ENCODE measurements at places on chromosomes 4 and X.

DNA sequence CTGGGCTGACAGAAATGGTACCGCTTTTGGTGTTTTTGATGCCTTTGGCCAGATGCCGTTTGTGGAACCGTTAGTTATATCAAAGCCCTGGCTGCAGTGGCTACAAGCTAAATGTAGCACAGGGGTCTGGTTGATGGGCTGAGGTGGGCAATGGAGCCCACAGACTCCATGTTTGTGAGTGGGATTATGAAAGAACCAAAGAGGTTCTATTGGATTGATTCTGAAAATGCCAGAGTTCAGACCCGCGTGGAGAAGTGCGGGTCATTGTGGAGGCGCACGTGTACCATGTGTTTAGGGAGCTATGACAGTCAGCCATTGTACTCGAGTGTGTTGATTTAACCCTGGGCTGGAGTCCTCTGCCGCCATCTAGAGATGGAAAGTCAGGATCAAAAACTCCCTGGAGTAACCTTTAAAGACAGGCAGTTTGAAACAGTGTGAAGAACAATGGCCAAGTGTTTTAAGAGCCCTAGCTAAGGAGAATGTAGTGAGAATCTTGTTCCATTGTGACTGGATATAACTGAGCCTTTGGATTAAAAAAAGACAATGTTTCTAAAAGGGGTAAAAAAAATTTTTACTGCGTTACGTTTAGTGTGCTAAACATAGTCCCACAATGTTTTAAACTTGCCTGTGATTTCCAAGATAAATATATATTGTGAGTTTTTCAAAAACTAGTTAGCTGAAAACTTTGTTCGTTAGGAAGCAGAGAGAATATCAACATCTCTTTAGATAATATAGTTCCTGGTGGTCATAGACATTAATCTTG lies 12.7 kb downstream of the ART3 start:
- DNase-seq: peak; percentile 9

DNA sequence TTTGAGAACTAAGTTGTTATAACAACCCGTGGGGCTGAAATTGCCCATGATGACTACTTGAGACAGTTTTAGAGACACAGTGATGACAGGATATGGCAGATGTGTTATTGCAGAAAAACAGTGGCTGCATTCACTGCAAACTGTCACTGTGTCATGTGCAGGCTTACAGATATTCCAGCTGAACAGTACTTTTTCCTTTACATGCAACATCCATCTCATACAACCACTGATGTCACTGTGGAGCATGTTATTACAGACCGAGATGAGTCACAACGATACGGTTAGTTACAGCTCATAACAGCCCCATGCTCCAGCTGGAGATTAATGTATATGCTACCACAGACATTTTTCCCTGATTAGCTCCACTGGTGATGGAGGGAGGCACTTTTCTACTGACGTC lies 207.4 kb downstream of the TMA16 start:
- DNase-seq: no peak

GRCh38 chr4:127212701-127213100 lies 420.1 kb upstream of the INTU start:
- DNase-seq: no peak

- no peak for DNase-seq
Measured at GRCh38 chr4:165331823-165332222, 4.4 kb downstream of the MSMO1 start.

GRCh38 chr4:3688018-3688998 lies 77.9 kb upstream of the ADRA2C start:
- no peak for DNase-seq

- peak; percentile 4 for DNase-seq
Measured at GRCh38 chrX:24760363-24761000, 66.8 kb downstream of the POLA1 start.

DNA sequence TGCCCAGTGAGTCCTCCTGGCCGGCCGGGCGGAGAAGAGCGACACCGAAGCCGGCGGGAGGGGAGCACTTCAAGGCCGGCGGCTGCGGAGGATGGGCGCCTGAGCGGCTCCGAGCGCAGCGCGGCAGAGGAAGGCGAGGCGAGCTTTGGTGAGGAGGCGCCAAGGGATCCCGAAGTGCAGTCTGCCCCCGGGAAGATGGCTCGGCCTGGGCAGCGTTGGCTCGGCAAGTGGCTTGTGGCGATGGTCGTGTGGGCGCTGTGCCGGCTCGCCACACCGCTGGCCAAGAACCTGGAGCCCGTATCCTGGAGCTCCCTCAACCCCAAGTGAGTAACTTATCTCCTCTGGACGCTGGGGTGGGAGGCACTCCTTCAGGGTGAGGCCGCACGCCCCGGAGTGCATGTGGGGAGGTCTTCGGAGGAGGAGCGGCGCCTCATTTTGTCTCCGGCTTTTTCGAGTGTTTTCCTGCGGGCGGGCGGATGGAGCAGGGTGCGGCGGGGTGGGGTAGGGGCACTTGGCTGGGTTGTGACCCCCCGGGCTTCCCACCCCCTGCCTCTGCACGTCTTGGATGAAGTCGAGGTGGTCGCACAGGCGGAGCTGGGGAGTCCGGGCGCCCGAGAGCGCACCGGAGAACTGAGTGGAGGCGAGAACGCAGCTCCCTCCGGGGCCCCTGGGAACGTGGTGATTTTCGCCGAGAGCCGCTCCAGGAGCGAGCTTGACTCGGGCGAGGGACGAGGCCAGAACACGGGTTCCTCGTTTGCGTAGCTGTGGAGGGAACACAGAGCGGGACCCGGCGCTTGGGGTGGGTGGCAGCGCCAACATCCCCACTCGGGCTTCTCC lies 979 bp downstream of the EFNB1 start:
- DNase-seq: no peak

DNA sequence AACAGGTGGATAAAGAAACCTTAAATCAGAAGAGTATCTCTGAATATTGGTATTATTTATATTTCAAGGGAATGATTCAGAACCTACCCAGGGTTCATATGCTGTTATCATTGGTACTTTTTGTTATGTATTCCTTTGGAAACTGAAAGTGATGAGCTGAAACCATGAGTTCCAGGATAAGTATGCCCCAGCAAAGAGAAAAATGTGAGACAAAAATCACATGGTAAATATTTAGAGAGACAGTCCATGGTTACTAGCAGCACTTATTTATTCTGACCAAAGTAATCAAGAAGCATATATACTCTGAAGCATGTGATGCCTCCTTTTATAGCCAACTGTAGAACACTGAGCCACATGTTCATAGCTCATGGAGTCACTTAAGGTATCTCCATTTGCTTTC lies 277.7 kb downstream of the ARAP2 start:
- no peak for DNase-seq

- no peak for DNase-seq
Measured at GRCh38 chr4:137514406-137515111, 17.7 kb downstream of the PCDH18 start.

DNA sequence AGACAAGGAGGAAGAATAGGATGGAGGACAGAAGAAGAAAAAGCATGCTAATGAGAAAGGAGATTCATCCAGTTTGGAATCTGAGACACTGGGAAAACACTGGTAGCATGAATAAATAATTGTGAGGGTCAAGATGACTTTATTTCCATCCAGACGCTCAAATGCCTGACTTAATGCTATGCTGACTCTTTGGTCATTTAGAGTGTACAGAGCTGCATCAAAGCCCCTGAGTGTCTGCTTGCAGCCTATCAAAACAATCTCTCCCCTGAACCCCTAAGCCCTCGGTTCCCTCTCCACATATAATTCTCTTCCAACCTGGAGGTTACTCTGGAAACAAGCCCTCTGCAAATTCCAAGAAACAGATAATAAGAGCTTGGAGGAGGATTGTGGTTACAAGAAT lies 208.8 kb downstream of the MAGEB17 start:
- DNase-seq: no peak

DNA sequence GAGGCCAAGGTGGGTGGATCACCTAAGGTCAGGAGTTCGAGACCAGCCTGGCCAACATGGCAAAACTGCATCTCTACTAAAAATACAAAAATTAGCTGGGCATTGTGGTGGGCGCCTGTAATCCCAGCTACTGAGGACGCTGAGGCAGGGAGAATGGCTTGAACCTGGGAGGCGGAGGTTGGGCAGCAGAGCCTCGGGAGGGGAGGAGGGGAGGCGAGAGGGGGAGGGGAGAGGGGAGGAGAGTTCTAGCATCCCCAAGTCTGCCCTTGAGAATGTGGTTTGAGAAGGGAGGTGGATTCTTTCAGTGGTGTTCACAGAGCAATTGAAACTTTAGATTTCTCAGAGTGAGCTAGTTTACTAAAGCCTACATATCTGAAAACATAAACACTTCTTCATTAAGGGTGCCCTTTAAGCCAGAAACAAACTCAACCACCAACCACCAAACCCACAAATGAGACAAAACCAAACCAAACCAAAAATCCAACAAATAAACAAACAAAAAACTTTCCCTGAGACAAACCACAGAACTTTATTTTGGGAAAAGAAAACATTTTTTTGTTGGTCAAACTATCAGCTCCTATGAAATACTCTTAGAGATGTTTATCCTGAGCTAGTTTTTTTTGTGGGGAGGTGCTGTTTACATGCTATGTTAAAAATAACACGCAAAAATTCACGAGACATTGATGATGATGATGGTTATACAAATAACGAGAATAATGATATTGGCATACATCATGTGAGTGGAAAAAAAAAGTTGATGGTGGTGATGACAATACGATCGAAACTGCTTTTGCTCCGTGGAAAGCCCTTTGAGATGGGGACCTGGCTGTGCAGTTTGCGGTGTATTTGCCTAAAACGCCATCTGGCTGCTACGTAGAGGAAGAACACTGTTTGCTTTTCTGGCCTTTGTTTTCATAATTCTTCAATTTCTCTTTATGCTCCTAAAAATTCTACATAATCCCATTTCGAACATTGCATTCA lies 98.2 kb upstream of the PRKX start:
- peak; percentile 21 for DNase-seq

GRCh38 chr4:70927502-70928137 lies 25.5 kb downstream of the MOB1B start:
- no peak for DNase-seq

Data from cerebellar nuclear complex (tissue), 1 donor.